ENCODE measurements at places on chromosomes 1 and 21.

DNA sequence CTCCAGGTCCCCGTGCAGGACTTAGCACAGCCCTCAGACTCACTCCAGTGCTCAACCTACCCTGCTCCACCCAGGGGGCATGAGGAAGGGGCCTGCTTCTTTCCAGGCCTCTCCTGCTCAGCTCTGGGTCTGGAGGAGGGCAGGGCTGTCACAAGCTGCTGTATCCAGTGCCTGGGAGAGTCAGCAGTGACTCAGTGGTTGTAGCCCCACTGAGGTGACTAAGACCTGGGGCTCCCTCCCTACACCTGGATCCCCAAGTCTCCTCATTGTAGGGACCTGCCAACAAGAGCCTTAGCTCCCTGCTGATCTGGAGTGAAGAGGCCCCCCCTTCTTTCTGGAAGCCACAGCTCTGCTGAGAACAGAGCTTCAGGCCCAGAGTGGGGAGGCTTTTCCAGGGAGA, 36.1 kb upstream of the FAM131C start:
- no peak for ATAC-seq

GRCh38 chr1:76830373-76830772, 36.9 kb upstream of the ST6GALNAC5 start:
- ATAC-seq: no peak

DNA sequence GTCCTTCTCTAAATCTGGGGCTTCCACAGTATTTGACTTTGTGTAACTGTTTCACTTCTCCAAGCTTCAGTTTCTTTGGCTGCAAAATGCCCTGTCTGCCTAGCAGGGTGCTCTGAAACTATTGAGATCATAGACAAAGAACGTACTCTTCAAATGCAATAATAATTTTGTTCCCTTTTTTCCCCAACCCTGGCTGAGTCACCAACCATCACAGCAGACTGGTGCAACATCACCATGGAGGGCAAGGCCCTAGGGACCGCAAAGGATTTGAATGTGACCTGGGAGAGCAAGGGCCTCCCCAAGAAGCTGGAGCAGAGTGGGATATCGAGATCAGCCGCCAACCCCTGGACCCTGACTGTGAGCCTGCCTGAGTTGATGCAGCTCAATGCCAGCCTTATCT, 115.0 kb downstream of the FCRL5 start:
- ATAC-seq: no peak

DNA sequence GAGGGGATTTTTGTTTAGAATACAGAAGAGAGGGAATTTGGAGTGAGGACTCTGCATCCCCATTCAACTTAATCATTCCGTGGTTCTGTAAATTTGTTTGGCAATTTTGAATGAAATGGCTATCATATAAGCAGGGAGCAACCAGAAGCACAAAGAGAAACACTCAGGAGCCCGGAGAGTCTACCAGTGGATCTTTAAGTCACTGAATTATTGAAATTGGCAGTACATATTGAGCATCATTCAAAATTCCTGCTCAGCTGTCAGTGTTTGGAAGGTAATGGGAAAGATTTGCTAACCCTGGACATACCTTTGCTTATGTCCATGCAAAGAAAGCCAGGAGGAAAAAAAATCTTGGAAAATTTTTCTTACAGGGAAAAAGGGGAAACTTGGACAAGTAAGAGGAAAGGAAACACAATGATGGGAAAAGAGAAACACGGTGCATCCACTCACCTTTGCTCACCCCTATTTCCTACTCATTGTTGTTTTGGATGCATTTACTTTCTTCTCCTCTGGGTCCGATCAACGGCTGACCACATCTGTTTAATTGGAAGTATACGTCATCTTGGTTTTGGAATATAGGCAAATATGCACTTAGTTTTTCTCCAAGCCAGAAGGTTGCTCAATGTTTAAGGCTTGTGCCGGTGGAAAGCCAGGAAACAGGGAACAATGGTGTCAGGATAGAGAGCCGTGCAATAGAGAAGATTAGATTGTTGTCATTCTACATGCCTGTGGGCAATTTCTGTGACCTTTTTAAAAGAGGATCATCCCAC, 243.0 kb upstream of the LYPLAL1 start:
- no peak for ATAC-seq

GRCh38 chr1:158053276-158053675, 59.8 kb downstream of the KIRREL1 start:
- no peak for ATAC-seq

- no peak for ATAC-seq
Observed at GRCh38 chr1:21794656-21795055, 11.7 kb upstream of the USP48 start.

- no peak for ATAC-seq
Observed at GRCh38 chr1:1966071-1966740, 37.4 kb downstream of the CFAP74 start.

- ATAC-seq: no peak
Observed at GRCh38 chr1:69747207-69747606, 179.5 kb downstream of the LRRC7 start.

GRCh38 chr1:58997060-58997411, 213.2 kb upstream of the JUN start:
- ATAC-seq: no peak

GRCh38 chr1:205500240-205501233, 3.9 kb upstream of the CDK18 start:
- no peak for ATAC-seq

- no peak for ATAC-seq
Observed at GRCh38 chr1:185038813-185039376, 6.5 kb upstream of the RNF2 start.

DNA sequence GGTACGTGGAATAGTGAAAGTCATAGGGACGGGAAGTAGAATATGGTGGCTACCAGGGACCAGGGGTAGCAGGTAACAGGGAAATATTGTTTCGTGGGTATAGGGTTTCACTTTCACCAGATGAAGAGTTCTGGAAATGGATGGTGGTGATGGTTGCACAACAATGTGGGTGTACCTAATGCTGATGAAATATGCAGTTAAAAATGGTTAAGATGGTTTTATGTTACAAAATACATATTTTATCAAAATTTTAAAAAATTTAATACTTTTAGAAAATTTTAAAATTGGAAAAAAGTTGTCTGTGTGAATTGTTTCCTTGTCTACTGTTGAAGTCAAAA, 55.5 kb upstream of the TLR5 start:
- ATAC-seq: no peak

GRCh38 chr1:230498704-230499103, 72.6 kb upstream of the PGBD5 start:
- ATAC-seq: no peak

- no peak for ATAC-seq
Observed at GRCh38 chr1:116020668-116021272, 44.5 kb downstream of the SLC22A15 start.

DNA sequence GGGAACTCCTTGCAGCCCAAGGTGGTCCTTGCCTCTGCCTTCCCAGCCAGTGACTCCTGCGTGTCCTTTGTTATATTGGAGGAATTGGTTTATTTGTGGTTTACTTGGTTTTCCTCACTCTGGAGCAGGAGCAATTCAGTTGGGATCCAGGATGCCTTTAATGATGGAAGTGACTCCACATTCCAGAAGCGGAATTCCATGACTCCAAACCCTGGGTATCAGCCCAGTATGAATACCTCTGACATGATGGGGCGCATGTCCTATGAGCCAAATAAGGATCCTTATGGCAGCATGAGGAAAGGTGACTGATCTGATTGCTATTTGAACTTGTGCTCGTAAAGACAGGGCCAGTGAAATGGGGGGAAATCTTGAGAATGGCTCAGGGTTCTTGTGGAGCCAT, 15.1 kb upstream of the PIGV start:
- ATAC-seq: no peak

GRCh38 chr1:25644962-25645361, 28.4 kb downstream of the MAN1C1 start:
- ATAC-seq: no peak

- ATAC-seq: no peak
Observed at GRCh38 chr1:93093332-93094006, 14.4 kb downstream of the MTF2 start.

DNA sequence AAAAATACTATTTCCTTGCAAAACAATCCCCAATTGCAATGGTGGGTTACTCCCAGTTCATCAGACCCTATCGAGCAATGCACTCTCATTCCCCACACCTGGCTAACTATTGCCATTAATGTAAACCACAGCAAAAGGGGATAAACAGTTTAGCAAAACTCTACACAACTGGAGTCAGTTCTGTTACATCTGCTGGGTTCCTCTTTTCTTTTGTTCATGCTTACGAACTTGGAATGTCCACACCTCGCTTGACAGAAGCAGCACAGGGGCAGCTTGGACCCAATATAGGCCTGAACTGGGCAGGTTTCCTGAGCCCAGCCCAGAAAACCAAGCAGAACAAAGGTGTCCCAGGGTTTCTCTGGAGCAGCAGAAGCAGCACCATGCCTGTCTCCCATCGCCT, 57.4 kb downstream of the ADSS2 start:
- no peak for ATAC-seq

DNA sequence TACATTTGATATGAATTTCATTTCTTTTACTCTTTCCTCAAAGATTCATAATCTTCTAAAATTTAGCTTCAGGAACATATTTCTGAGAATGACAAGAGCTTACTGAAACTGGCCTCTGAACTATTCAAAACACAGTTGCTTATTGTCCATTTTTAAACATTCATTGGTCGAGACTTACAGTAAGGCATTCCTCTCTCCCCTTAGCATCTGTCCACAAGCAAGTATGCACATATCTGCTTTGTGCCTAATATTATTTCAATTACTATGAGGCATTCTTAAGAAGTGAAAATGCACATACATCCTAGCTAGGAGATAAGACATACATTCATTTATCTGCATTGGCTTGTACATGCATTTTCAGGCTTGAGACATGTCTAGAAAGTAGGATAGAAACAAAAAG, 488.7 kb downstream of the PTBP2 start:
- no peak for ATAC-seq

DNA sequence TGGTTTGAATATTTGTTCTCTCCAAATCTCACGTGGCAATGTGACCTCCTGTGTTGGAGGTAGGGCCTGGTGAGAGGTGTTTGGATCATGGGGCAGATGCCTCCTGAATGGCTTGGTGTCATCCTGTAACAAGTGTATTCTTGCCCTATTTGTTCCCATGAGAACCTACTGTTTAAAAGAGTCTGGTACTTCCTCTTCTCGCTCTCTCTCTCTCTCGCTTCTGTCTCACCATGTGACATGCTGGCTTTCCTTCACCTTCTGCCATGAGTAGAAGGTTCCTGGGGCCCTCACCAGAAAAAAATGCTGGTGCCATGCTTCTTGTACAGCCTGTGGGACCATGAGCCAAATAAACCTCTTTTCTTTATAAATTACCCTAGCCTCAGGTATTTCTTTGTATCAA, 8.4 kb upstream of the PAXBP1 start:
- no peak for ATAC-seq

DNA sequence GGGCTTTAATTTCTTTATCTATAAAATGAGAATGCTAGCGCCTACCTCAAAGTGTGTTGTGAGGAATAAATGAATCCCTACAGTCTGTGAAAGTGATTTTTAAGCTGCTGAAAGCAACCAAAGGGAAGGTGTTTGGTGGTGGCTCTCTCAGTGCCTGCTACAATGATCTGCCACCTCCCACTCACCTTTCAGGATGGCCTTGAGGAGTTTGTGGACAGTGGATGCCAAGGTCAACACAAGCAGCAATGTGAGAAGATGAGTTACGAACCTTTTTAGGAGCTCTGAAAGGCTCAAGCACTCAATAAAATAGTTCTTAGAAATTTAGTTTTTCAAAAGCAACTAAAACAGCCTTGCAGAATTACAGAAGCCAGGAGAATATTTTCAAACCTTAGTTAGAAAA, 176.6 kb upstream of the DPT start:
- no peak for ATAC-seq

DNA sequence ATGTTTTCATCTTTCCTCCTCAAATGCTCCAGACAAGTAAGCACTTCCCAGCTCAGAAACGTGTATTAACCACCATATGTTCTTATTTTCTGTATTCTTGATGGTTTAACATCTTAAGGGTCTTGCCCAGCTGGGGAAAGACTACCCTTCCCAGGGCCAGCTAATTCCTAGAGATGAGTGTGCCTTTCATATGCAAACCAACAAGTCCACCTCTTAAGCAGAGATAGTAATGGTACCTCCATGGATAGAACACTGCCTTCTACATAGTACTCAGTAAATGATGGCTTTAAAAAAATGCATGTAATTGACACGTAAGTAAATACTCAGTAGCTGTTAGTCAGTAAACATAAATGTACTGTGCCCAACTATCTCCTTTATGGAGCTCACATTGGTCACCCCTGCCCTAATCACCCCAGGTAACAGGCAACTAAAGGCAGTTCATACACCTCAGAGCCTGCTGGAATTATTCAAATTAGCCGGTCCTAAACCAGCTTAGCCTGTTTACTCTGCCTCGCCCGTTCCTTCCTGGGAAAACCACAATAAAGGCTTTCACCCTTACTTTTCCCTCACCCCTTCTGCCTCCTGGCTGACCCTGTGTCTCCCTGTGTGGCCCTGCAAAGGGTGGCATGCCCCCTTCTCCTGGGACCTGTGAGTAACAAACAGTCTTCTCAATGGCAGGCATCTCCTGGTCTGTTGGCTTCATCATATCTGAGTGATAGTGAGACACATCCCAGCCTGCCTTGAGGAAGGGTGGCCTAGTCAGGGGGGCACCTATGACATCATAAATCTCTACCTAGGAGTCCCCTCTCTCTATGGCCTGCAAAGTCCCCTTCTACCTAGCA, 40.1 kb upstream of the KLHDC7A start:
- no peak for ATAC-seq

GRCh38 chr1:115057661-115058254, 28.1 kb downstream of the TSHB start:
- no peak for ATAC-seq

DNA sequence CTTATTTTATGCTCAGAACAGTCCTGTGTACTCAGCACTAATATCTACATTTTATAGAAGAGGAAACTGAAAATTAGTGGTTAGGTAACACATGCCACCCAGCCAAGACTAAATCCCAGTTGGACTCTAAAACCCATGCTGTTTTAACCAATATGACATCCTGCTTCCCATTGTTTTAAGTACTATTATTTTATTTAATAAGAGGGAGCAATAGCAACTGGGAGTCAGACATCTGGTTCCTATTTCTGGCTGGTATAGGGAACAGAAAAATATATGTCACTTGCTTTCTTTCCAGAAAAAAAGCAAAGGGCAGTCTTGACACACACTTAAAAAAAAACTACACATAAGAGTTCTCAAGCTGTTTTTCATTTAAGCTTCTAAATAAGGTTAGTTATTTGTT, 11.9 kb downstream of the KLHL12 start:
- no peak for ATAC-seq

GRCh38 chr1:32977546-32978087, 13.0 kb upstream of the RNF19B start:
- no peak for ATAC-seq

- no peak for ATAC-seq
Observed at GRCh38 chr1:14111121-14111520, 411.1 kb downstream of the PRDM2 start.

DNA sequence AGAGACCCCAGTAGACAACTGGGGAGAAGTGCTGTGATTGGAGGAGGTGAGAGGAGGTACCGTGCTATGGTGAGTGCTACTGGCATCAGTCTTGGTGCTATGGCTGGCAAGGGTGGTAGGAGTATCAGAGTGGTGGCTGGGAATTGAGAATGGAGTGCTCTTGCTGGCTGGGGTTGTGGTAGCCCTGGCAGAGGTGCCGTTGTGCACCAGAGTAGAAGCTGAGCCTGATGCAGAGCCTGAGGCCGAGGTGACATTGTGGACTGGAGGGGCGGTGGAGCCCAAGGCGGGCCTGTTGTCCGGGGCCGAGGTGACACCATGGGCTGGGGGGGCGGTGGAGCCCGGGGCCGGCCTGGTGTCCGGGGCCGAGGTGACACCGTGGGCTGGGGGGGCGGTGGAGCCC, 14.6 kb downstream of the TRIM46 start:
- no peak for ATAC-seq

All from activated CD4-positive, CD25-positive, alpha-beta regulatory T cell treated with anti-CD3 and anti-CD28 coated beads, Interleukin-2, amount 50 U/mL, for 24 hours (primary cell).